ENCODE measurements at places on chromosomes 3 and 15.

DNA sequence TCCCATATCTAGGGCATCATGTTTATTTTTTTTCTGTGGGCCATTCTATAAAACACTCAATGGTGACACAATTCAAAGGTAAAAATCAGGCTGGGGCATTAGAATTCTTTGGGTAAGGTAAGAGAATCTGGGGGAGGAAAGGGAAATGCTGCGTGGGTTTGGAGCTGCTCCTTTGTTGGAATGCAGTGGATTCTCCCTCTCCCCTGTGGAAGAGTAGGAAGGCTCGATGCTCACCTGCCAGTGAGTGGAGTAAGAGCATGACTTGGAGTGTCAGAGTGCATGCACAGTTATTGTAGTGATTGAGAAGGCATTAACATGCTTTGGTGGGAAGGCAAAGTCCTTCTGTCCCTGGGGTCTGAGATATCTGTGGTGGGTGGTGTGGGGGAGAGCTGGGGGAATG, 280.0 kb downstream of the PDCD6IP start:
- no peak for DNase-seq

DNA sequence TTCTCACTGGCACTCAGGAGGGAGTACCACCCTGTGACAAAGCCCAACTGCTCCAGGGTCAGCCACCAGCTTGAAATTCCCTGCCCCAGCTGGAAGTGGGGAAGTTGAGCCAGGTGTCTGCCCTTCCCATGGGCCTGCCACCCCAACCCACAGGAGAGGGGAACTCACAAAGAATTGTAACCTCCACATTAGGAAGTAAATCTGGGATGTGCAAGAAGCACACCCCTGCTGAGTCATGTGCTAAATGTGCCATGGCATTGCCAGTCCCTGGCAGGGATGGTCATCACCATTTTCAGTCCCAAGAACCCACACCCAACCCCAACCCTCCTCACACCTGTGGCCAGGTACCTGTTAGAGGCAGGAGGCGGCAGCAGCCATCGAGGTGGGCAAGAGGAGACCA, 165.2 kb upstream of the THBS1 start:
- no peak for DNase-seq

- DNase-seq: no peak
Observed at GRCh38 chr3:165983284-165983683, 146.1 kb upstream of the BCHE start.

DNA sequence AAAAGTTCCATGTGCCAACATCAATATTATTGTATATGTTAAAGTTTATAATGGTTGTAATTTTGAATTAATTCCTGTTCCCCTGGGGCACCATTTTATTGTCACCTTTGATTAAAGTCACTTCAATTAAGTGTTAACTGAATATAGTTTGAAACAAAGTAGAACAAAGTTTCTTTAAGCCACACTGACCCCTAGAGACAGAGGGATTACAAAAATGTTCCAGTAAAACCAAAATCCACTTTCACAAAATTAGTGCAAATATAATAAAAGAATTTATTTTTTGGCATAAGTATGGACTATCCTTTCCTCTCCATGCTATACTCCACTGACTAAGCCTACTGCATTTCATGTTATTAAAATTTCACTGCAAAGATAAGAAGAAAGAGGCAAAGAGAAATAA, 123.9 kb downstream of the ZMAT3 start:
- DNase-seq: no peak

DNA sequence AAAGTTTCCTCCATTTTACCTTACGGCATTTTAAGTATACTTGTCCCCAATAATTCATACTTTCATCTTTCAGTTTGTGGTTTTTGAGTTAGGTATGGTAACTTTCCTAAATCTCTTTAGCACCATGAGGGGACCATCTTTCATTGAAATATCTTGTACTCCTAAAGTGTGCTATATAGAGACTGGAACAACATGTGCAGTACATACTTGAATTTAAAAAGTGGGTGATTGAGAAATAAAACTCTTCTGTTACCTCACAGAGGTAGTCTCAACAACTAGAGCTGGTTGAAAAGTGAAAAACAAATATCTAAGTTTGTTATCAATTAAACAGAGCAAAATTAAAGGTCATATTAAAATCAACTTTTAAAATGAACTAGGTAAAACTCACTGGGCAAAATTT, 423.1 kb downstream of the ROBO2 start:
- DNase-seq: no peak

DNA sequence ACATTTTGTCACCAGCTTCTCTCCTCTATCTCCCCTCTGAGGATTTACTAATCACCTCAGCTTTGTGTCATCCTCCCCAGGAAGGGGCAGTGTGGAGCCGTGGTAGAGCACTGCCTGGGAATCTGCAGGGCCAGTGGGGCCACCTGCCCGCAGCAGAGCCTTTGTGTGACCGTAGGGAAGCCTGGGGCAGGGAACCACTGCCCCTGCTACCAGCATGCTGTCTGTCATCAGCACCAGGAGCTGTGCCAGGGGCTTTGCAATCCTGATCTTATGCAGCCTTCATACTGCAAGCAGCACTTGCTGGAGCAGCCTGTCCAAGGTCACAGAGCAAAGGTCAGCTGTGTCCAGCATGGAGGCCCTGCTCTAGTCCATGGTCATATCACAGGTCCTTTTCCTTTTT, 170.2 kb upstream of the IL12A start:
- no peak for DNase-seq

DNA sequence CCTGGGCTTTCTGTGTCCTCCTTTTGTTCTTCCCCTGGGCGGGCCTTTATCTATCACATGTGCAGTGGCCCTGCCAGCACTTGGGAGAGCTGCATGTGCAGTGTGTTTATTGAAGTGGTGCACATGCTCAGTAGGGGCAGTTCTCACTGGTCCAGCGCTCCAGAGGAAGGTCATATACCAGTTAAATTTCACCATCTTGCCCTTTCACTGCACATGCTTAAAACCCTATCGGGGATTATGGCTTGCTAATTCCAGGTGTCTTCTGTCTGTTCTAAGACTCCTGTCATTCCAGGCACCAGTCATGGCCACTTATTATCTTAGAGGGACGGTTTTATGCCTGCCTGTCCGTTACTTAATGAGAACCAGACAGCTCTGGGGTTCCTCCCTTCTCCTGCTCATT, 52.2 kb downstream of the ROPN1B start:
- DNase-seq: no peak

- DNase-seq: no peak
Observed at GRCh38 chr3:129181819-129182218, 1.9 kb downstream of the CNBP start.

DNA sequence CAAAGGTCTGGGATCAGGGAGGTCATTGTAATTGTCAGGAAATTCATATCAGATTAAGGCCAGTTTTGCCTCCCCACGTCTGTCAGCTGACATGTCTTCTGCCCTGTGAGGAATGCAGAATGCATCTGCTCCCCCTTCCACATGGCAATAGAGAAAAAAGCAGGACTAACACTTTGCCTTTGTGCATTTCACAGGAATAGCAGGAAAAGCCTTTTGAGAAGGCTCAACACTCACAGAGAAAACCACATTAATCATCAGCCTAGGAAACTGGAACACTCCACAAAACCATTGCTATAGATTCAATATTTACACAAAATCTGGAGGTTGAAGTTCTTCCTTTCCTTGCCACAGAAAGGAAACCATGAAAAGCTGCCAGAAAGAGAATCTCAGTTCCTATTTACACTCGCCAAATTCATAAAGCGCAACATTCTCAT, 165.2 kb upstream of the HES1 start:
- no peak for DNase-seq

DNA sequence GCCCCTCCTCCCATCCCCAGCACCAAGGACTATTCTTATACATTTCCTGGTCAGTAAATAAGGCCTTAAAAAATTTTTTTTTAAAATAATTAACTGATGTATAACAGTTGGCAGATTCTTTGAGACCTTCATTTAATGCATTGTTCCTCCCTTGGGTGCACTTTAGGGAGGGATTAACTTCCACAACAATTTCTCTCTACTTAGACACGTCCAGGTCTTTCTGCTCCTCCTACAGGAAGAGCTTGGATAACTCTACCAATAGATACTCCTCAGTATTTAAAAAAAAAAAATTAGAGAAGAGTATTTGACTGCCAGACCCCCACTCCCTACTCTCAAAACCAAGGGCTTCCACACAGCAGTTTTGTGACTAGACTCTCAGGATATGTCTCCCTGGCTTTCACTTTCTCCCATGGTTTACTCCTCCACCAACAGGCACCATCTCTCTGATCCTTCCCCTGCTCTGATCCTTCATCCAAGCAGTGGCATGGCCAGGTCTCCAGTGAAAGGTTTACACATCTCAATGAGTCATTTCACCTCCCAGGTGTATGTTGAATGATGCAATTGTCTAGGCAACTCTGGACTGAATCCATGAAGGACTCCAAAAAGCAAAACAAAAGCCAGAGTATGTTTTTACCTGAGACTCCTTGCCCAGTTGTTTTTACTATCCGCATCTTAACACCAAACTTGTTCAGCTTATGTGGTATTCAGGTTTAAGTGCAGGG, 7.4 kb downstream of the ZIC4 start:
- no peak for DNase-seq

- no peak for DNase-seq
Observed at GRCh38 chr3:191781044-191781443, 320.1 kb downstream of the PYDC2 start.

DNA sequence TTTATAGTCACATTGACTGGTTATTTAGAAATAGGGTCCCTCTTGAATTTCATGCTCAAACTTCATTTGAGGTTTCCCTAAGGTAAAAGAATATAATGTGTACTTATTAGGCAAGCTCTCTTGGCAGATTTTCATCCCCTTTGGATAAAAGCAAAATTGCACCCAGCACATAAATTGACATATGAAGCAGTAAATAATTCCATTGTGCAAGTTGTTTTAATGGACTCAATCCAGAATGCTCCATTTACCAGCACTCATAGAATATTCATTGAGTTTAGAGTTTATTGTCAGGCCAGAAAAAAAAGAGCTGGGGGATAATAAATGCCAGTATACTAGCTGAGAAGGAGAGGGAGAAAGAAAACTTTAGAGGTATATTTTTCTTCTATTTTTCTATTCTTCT, 136.8 kb downstream of the TPRG1 start:
- DNase-seq: no peak

DNA sequence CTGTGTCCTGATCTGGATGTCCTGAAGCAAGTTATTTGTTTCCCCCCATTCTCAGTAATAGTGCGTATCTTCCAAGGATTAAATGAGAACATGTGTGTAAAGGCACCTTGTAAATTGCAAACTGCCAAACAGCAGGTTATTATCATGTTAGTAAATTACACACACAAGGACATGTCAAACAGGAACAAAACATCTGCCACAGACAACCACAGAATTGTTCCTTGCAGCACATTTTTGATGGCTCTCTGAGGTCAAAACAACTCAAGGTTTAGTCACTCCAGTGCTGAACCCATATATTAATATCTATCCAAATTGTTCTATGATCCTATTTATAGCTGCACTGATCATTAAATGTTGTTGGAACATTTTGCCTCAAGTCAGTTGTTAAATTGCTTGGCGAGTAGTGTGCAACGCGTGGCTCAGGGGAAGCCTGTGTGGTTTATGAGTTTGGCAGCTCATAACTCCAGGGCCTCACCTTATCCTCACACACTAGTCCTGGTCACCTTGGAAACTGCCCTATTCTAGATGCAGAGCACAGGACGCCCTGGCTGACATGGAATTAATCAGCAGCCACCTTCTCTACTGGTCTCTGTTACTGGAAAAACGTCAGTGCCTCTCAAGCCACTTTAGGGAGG, 46.3 kb upstream of the CDV3 start:
- DNase-seq: no peak

DNA sequence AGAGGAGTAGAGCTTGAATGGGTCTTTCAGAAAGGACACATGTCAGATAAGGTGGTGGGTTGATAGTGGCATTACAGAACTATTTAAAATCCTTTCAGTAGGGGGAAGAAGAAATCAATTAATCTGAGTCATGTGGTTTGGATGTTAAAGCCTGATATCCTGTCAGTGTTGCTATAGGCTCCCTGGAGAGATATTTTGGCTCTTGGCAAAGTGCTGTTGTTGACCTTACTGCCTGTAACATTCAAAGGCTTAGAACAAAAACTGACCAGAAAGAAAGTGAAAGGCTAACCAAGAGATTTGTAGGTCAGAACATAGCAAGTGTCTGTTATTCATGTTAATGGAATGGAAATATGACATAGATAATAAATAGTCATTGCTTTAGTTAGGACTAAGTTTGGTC, 552.9 kb downstream of the DIPK2A start:
- no peak for DNase-seq

DNA sequence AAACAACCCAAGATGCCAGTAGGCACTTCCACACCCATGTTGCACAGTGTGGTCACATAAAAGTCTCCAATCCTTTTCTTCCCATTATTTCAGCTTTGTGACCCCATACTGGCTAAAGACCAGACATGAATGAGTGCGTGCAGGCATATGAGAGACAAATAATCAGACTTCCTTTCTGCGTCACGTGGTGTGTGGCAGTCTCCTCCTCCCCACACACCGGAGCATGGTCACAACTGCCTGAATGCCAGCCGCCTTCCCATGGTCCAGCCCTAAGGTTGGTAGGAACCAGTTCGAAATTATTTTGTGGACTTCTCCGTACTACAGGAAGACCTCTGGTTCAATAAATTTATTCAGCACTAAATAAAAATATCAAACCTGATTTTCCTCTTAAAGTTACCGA, 65.5 kb downstream of the VGLL4 start:
- no peak for DNase-seq

DNA sequence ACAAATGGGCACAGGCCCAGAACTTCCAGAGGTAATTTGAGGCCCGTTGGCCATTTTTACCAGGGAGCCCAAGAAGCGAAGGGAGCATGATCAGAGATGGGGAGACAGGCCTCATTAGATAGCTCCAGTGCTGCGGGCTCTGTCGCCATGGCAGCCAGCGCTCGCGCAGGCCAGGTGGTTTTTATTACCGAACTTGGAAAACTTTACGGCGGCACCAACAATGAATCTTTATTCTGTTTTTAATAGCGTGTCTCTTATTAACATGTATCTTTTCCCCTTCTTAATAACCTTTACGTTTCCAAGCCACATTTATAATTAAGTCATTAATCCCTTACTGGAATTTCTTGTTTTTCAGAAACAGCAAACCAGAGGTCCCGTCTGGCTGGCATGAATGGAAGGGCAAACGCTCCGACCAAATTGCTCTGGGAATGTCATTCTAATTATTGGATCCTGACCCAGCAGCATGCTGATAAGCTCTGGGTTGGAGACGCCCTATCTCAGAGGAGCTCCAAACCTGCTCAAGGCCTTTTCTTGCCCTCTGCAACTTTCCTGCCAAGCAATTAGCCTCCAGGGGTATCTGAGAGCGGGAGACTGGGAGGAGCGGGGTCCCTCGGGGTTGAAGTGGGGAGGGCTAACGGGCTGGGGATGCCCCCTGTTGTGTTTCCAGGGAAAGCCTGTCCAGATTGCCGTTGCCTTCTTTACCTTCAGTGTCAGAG, 256.4 kb downstream of the TLE3 start:
- no peak for DNase-seq

DNA sequence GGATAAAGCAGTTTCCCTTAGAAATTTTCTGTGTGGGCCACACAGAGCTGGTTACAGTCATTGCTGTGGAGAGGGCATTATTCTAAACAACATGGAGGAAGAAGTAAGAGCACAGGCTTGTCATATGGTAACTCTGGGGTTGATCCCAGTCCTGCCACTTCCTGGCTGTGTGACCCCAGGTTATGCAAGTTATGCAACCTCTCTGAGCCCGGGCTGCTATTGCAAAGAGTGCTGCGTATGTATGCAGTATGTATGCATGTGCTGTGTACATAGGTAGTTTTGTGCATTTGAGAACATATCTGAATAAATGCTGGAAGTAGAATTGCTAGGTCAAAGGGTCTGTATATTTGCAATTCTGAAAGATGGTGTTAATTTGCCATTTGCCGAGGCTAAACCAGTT, 9.2 kb downstream of the SPSB4 start:
- DNase-seq: no peak

Data from GM20000 (cell line).